Posterior vena cava (tissue), 2 donors: ENCODE measurements at places on chromosomes 4 and X. TPM values are rescaled to one million over a fixed set of nuclear protein-coding genes. Genes with fewer than 3 reads are reported as not detected.
A peak's percentile ranks its signal among the peaks of the same experiment; 100 is the strongest.

DNA sequence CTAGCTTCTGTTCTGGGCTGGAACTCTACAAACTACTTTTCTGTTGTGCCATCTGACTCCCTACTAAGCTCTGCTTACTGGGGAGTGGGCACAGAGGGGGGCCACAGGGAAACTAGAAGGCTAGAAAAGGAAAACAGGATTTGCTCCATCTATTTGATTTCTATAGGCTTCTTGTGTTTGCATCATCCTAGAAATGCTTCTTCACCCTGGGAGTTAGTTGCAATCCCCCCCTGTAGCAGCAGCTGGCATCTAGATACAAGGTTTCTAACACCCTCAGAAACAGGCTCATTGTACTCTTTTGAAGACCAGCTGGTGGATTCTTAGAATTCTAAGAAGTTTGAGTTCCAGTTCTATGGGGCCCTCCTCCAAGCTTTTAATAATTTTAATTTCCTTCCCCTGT lies 213.4 kb downstream of the TMA16 start:
- no peak for DNase-seq

DNA sequence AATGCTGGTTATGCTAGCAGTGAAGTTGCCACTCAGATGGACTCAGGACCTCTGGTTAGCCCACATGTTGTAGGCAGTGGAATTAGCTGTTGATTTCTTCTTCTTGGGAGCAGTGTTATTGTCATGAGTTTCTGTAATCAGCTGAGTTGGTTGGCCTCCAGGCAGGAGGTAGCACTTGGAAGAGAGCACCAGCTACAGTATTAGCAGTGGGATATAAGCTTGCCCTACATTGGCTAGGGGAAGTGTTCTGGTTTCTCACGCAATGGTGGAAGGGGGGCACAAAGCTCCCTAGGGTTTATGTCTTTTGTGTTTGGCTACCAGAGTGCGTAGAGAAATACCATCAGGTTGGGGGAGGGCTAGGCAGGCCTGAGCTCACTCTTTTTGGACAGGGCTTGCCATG lies 34.0 kb upstream of the UCP1 start:
- no peak for DNase-seq

DNA sequence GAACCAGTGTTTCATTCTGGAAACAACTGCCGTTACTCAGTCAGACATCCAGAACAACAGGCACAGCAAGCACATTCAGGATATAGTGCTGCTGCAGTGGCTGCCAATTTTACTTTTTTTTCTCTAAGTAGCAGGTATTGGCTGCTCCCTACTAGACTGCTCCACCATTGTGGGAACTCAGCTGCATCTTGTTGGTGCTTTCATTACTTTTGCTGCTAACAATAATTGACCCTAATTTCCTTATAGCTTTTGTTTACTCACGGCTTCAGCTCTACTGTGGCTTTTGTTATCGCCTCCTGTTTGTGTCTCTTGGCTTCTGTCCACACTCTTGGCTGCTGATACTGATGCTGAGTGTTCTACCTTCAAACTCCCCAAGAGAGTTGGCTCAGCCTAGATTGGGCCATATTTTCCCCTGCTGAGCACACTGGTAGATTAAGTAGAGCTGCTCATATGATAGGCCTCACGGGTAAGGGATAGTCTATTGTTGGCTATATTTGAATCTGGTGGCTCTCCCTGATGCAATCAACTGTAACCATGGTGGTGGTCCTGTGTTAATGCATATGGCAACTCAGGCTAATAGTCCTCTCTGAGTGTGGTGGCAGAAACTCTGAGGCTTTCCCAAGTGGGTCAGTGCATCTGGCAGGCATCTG lies 44.5 kb upstream of the IL2 start:
- DNase-seq = no peak

The USP26 gene
- not detected for total RNA-seq

The DCAF4L1 gene
- total RNA-seq = 0.33 TPM

- DNase-seq = no peak
These were observed 13.0 kb downstream of the EXOC1 start for GRCh38 chr4:55866290-55866907.

The CABS1 gene
- total RNA-seq = not detected

DNA sequence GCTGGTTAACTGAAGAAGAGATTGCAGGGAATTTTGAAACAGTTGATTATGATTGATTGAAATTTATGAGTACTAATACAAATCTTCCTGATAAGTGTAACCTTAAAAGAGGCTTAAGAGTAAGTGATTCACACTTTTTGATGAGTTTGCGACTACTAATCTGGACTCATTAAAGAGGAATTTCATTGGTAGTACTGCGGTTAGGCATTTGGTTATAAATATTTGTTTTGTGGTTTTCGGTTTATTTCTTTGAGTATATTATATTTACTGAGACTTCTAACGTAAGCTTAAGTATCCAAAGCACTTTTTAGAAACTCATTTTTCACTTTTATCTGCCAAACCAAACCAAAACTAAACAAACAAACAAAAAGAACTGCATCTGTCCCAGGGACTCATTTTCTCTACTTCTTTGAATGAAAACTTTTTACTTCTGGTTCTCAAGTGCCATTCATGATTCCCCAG lies 20.7 kb downstream of the SLIT2 start:
- no peak for DNase-seq

GRCh38 chr4:157220371-157220881 lies at the start of gene GRIA2:
GRIA2 (plus strand) TSS chr4:157220728; CDS start chr4:157221043, 315 bp downstream.
- DNase-seq = peak; percentile 84

GRCh38 chrX:106401965-106402559 lies 209.7 kb upstream of the RADX start:
- DNase-seq = no peak

GRCh38 chrX:19579485-19579884 lies 64.2 kb upstream of the MAP3K15 start:
- no peak for DNase-seq

GRCh38 chrX:21373637-21374162 lies 518 bp upstream of the CNKSR2 start:
- peak; percentile 81 for DNase-seq

DNA sequence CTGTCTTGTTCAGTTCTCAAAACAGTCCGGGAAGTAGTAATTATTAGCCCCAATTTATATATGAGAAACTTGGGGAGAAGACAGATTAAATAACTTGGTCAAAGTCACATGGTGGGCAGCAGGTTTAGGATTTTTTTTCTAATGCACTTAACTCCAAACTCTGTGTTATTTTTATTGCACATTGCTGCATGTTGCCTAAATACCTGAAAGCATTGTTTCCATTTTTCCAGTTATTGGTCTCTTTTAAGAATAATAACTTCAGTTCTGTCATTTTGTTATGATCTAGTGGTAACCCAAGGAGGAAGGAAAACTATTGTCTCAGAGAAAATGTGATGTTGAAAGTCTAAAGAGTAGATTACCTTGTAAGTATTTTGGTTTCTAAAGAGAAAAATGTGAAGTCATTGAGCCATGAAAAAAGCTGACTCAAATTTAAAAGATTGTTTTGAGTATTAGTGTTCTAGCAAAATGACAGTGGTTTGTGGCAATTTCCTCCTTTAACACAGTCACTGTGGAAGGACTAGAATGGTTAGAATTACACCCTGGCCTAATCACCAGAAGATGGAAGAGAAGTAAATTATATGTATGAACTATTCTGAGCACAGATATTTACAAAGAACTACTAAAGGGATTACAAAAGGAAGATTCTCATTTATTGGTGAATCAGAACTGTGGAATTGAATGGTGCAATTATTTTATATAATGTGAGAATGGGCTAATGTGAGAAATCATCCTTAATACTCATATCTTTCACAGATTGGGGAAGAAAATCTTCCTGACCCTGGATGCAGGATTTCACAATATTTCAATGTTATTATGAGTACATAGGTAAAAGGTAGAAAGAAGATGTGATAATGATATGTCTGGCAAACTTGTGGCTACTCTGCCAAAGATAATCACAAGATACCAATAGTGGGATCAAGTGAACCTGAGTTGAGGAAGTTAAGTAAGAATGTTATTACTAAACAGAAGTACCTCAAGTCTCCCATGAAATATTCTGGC lies 21.7 kb upstream of the CXCL8 start:
- DNase-seq = no peak

DNA sequence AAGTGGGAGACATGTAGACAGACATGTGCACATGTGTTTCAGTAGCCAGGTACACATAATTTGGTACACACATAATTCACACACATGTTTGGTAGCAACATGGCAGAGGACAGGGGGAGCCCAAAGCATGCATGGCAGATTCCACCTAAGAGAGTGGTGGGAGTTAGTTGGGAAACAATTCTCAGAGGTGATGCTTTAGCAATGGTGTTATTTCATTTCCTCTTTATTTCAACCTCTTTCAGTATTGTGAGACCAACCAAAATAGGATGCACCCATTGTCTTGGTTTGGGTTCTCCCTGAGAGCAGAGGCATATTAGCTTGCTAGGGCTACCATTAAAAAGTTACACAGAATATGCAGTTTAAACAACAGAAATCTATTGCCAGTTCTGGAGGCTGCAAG lies 92.2 kb upstream of the ANXA3 start:
- no peak for DNase-seq

- DNase-seq = no peak
These were observed 205.1 kb downstream of the AWAT2 start for GRCh38 chrX:69844636-69845035.

- no peak for DNase-seq
These were observed 600 bp upstream of the BEX2 start for GRCh38 chrX:103311399-103311780.

- no peak for DNase-seq
These were observed 161.4 kb upstream of the GIMD1 start for GRCh38 chr4:106530024-106530361.

DNA sequence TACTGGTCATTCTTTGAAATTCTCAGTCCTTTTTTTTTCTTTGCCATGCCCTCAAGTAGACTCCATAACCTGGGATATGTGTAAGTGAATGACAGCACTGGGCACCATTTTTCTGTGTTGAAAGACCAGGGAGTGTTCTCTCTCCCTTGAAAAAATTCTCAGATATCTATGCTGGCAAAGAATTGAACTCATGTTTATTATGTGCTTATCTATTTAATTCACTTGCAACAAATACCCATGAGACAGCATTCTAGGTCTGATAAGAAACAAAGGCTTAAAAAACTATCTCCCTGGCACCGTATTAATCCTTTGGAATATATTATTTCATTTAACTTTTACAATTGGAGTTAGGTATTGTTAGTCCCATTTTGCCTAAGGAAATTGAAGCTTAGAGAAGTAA lies 36.7 kb downstream of the LARP7 start:
- no peak for DNase-seq

DNA sequence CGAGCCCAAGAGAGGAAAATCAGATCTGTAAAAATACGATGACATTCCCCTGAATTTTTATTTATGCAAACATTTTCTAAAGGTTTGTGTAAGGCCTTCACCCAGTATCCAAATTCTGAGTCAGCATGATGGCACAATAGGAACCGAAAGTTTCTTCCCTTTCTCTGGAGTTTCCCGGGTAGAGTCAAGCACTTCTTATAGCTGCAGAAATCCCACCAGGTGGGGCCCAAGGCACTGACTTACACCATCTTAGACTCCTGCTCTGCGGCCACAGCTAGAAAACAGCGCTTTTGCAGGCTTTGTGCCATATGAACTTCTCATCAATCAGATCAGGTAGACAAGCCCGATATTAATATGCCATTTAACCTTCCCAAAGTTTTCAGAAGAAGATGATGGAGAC lies 13.4 kb downstream of the LEF1 start:
- DNase-seq = no peak

GRCh38 chr4:182886768-182887167 lies 30.4 kb downstream of the DCTD start:
- DNase-seq = no peak

DNA sequence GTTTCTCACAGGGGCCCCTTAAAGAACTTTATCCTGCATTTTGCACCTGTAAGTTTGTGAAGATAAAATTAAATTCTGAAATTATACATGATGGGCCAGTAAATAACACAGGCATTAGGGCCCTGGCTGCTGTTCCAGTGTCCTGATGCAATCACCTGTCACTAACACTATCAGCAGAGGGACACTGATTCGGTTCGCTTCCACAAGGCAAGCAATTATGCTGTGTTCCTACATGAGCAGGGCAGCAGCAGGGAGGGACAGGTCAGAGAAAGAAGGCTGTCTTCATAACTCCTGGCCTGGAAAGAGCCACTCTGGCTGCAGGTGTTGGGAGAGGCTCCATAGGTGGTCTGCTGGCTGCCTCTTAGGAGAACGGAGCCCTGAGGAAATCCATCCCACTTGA lies 487.3 kb downstream of the MID1IP1 start:
- no peak for DNase-seq

- no peak for DNase-seq
These were observed 24.1 kb downstream of the SH3KBP1 start for GRCh38 chrX:19863212-19863856.

DNA sequence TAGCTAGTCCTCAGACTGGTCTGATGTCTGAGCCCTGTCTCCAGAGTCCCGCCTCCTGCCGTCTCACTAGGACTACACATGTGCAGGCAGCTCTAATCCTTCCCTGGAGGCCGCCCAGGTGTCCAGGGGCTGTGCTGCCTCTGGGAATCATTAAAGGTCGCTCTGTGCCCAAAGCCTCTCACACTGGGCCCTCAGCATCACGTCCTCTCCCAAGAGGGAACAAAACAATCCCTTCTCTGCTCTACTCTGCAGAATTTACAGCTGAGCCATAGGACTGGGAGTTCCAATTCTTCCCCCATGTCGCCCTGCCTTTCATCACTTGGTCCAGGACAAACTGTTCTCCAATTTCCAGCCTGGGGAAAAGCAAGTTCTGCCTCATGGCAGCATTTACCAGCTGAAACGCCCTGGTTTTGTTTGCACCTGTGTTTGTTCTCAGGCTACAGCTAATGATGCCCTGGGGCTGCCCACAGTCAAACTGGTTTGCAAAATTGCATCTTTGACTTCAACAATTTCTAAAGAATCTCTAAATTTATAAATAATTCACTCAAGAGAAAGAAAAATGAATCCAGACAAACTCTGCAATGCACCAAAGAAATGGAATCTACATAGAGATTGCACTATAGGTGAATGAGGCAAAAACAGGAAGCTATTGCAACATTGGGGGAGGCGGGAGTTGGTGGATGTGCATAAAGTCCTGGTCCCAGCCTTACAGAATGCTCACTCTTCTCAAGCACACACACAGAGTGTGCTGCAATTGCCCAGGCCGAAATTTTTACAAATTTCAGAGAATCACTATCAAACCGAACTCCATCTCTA lies 7.2 kb upstream of the MRFAP1 start:
- DNase-seq = peak; percentile 46

DNA sequence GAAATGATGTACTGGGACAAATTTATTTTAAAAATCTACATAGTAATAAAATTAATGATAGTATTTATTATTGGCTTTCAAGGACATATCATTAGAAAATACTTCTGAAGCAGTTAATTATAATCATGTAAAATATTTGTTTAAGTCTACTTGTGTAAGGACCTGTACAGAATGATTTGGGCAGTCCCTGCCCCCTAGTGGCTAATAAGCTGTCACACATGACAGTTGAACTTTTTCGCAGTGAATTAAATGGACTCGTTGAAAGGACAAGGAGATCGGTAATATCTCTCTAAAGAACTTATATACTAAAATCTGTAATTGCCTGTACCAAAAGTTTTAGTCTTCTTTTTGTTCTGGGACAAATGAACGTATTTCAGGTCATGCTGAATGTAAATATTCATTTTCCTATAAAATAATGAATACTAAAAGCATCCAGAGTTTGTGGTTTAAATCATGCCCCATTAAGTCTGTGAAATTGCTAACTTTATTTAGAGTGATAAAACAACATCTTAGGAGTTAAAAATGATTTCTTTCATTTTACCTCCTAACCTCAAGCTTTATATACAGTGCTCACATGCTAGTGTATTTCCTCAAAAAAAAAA lies 13.6 kb downstream of the EXOC1 start:
- no peak for DNase-seq

- peak; percentile 69 for DNase-seq
These were observed 12.1 kb downstream of the FGD1 start for GRCh38 chrX:54483946-54484345.
